Breast epithelium (tissue), 4 donors: ENCODE measurements at places on chromosomes 3 and 15. TPM values are rescaled to one million over a fixed set of nuclear protein-coding genes. Genes with fewer than 3 reads are reported as not detected.

The SLC25A38 gene
- 30.9 TPM for total RNA-seq

The ARHGEF26 gene
- 20.2 TPM for total RNA-seq

DNA sequence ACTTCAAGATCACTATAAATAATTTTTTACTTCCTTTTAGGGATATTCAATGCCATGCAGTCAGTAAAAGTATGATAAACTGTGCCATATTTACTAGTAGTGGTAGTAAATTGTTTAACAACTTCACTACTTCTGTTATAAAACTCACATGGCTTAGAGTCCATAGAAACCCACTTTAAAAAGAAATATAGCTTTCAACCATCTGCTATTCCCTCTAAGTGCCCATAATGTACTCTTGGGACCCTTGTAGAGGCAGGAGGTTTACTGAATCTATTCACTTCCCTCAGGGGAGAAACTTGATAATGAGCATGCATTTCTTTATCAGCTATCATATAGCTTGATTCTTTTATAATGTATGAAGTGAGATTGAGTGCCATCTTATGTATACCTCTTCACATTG lies 1448.4 kb upstream of the ALCAM start:
- H3K27me3 ChIP-seq: no peaks in the 10 kb centered on the region
- H3K27ac ChIP-seq: no peak overlapping the region
- no peak for DNase-seq
- no peak overlapping the region for H3K4me3 ChIP-seq
- H3K36me3 ChIP-seq: no peaks in the 10 kb centered on the region

- H3K27me3 ChIP-seq: no peaks in the 10 kb centered on the region
- no peaks in the 10 kb centered on the region for H3K36me3 ChIP-seq
- no peak overlapping the region for H3K27ac ChIP-seq
- H3K4me1 ChIP-seq: no peaks in the 10 kb centered on the region
- H3K4me3 ChIP-seq: no peak overlapping the region
- DNase-seq: peak; percentile 41
These were observed 167.5 kb upstream of the IL12A start for GRCh38 chr3:159821110-159821509.
